ENCODE measurements at places on chromosomes 2 and 18. TPM values are rescaled to one million over a fixed set of nuclear protein-coding genes. Genes with fewer than 3 reads are reported as not detected.

Gene PSMA8
- not detected for polyA plus RNA-seq

DNA sequence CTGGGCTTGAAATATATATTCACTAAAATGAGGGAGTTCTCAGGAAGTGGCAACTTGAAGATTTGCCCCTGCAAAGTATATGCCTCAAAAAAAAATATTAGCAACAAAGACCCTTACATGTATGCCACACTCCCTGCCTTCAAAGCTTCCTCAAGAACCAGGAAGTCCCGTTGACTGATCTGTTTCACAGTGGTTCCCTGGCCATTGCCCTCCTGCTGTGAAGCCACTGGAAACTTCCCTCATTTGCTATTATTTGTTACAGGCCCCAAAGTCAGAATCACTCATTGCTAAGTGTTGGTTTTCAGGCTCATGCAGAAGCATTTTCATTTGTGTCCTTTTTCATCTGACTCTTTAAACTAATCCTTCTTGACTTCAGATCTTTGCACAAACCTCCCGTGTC is 421.5 kb downstream of the ZNF521 start:
- no peak for DNase-seq

DNA sequence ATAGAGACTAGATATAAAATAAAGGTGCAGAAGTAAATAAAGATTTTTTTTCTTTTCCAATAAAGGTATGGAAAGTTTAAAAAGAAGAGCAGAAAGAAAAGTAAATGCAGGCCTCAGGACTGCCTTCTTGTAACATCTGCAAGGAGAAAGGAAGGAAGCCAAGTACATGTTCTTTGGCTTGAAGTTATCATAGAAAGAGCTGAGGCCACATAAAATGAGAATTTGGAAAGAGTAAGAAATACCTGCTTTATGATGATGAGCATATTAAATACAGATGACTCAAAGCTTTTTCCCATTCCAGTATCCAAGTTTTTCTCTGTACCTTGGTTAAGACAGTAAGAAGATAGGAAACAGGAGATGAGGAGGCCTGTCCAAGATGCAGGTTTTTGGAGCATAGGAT is 25.3 kb upstream of the UBE2E3 start:
- no peak for DNase-seq

DNA sequence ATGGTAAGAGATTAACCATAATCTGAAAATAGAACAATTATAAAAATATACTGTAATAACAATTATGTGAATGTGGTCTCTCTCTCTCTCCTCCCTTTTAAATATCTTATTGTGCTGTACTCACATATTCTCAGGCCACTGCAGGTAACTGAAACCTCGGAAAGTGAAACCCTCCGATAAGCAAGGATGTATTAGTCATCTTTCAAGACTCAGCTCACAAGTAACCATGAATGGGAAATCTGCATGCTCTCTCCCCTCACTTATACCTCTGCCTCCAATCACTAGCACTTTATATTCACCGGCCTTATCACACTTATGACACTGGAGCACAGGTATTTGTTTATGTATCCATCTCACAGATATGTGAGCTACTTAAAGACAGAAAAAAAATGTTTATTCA is 139.7 kb downstream of the LRP2 start:
- DNase-seq, result no peak

DNA sequence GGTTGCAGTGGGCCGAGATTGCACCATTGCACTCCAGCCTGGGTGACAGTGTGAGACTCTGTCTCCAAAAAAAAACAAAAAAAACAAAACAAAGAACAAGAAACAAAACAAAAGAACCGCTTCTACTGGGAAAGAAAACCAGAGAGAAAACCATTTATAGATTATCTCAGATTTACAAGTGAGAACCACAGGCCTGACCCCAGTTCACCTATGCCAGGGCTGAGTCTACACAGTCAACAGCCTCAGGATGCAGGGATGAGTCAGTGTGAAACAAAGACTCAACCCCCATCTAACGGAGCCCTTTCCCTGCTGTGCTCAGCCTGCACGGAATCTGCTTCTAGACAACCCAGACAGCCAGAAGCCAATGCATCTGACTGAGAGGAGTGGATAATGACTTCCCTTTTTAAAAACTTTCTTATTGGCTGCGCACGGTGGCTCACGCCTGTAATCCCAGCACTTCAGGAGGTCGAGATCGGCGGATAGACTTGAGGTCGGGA is 25.5 kb upstream of the YWHAQ start:
- DNase-seq, result peak; percentile 98

- peak; percentile 18 for DNase-seq
Observed at GRCh38 chr18:40013001-40013609, 1941.9 kb upstream of the PIK3C3 start.

- peak; percentile 54 for DNase-seq
Observed at GRCh38 chr2:64649626-64650025, 4.1 kb downstream of the SERTAD2 start.

- DNase-seq, result no peak
Observed at GRCh38 chr18:75343389-75343788, 84.1 kb downstream of the SMIM21 start.
